ENCODE measurements at places on chromosomes 3 and 15. TPM values are rescaled to one million over a fixed set of nuclear protein-coding genes. Genes with fewer than 3 reads are reported as not detected.

The PRKCD gene
- total RNA-seq = 22.7 TPM

The TTC21A gene
- 9.5 TPM for total RNA-seq

The AZI2 gene
- 38.1 TPM for total RNA-seq

The BSN gene
- 0.61 TPM for total RNA-seq

The SLC6A1 gene
- total RNA-seq = not detected

The LTF gene
- total RNA-seq = not detected

The MUC20 gene
- total RNA-seq = 0.22 TPM
